ENCODE measurements at places on chromosomes 1 and 21.

DNA sequence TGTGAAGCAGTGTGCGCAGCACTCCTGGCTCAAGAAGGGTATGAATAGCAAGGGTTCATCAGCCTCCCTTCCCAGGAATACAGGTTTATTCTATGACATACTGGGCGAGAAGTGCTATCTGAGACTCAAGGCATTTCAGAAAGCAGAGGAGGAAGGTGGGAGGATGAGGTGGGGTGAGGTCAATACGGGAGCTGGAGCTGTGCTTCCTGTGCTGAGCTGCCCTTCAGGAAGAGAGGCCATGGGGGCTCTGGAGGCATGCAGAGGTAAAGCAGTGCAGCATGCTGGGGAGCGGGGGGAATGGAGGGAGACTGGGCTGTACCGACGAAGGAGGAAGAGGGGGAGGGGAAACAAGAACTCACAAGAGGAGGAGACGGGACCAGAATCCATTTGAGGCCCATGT, 717.6 kb downstream of the PTPRU start:
- DNase-seq, result no peak

GRCh38 chr21:27796106-27796505, 829.2 kb upstream of the ADAMTS5 start:
- DNase-seq, result peak; percentile 38

DNA sequence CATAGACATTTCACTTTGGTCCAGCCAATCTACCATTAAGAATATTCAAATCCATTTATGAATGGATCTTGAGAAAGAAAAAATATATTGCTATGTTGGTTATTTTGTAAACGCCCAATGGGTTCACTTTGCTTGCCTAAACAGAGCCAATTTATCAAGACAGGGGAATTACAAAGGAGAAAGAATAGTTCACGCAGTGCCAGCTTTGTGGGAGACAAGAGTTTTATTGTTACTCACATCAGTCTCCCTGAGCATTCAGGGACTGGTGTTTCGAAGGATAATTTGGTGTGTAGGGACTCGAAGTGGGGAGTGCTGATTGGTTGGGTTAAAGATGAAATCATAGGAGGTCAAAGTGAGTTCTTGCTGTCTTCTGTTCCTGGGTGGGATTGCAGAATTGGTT, 135.3 kb downstream of the GABPA start:
- DNase-seq, result no peak

GRCh38 chr1:62071695-62072094, 123.0 kb upstream of the L1TD1 start:
- DNase-seq, result no peak

DNA sequence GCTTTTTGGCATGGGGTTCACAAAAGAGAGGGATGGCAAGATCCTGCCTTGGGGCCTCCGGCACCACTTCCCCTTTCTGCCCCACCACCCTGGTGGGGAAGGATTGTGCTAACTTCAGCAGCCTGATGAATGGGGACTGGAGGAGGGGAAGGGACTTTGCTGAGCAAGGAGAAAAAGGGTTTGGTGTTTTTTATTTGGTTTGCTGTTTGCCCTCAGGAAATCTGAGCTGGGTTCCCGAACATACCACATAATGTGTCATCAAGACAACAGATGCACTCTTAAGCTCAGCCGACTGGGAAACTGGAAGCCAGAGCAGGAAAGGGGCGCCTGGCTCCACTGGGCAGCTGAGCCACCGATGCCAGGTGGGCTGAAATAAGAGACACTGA, 19.8 kb downstream of the OLFML2B start:
- DNase-seq, result peak; percentile 75

- no peak for DNase-seq
Measured at GRCh38 chr1:161311595-161312181, 1.9 kb upstream of the MPZ start.
